ENCODE measurements at places on chromosomes 12 and 14.

DNA sequence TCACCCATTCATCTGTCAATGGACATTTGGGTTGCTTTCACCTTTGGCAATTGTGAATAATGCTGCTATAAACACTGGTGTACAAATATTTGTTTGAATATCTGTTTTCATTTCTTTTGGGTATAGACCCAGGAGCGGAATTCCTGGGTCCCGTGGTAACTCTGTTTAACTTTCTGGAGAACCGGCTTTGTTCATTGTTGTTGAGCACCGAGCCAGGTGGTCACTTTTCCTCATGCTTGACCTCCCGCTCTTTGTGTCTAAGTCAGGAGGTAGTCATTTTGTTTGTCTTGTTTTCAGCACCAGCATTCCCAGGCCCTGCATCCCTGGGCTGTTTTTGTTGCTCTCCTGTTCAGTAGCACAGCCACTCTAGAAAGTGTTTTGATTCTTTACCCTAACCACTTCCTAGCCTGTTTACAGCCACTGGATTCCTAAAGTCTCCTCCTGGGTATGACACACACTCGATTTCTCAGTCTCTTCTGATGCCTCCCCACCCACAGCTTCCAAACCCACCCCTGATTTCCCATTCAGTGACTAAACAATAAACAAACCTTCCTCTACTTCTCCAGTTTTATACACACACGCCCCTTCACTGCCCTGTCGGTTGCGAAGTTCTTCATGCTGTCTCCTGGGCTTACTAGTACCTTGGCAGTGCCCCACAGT is 37.9 kb downstream of the B4GALNT3 start:
- DNase-seq: no peak

DNA sequence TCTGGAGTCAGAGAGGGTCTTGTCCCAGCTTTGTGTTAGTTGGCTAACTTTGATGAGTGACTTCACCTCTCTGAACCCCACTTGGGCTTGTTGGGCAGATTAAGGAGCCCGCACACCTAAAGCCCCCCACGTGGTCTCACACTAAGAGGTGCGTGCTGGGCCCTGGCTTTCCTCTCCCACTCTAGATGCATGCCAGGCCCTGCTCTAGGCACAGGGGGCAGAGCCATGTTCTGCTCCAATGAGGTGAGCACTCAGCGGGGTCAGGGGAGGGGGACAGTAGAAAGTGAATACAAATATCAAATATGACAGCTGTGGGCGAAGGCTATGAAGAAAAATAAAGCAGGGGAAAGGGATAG is 119.0 kb downstream of the GCH1 start:
- DNase-seq: no peak

DNA sequence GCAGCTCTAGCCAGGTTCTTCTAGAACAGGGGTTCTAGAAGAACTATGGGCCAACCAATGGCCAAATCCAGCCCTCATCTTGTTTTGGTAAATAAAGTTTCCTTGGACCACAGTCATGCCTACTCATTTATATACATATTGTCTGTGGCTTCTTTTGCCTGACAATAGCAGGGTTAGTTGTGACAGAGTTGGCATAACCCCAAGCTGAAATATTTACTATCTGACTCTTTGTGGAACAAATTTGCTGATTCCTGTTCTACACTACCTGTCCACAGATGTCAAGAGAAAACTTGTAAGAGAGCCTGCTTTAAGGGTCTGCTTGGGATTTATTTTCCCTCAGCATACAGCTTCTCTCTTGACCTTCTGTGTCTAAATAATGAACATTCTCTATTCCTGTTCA is 289.0 kb downstream of the KSR2 start:
- DNase-seq: no peak

GRCh38 chr12:104667139-104667538 is 210.4 kb downstream of the CHST11 start:
- no peak for DNase-seq

DNA sequence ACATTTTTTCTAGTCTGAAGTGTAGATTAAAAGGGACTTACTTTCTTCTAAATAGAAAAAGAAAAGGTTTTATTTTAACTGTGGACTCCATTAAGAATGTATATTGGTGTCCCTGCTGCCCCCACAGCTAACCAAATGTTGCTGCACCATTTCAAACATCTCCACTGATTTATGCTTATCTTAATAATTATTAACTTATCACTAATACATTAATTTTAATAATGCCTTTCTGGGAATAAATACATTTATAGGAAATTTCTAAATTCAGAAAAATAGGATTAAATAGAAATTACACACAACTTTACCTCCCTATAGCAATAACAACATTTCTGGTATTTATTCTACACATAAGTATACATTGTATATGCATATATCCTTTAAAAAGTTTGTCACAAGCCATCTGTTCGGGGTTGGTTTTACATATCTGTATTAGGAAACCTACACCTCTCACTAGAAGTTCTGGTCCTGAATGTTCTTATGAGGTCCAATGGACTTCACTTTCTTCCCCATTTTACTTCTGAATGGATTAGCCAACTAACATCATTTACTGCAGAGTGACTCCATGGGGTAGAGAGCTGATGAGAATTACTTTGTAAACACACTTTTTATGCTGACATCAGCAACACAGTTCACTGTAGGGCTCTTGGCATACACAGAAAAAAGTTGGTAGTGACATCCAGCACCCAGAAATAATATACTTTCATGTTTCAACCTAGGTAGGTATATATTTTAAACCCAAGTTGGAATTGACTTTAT is 9.4 kb upstream of the SELPLG start:
- DNase-seq: no peak

GRCh38 chr12:107330831-107331431 is 237.6 kb upstream of the CRY1 start:
- no peak for DNase-seq

DNA sequence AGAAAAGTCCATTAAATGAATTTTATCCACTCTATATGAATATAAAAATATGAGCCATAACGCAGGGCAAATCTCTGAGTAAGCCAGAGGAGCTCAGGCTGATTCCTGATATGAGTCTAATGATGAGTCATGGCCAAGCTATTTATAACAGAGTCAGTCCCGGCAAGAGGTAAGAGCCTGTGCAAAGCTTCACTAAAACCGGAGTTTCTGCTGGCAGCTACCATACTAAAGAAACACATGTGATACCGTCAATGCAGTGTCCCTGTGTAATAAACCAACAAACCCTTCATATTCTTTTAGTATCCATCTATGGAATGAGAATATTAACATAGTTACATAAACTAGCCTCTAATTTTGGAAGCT is 319.4 kb downstream of the KCNC2 start:
- peak; percentile 86 for DNase-seq

DNA sequence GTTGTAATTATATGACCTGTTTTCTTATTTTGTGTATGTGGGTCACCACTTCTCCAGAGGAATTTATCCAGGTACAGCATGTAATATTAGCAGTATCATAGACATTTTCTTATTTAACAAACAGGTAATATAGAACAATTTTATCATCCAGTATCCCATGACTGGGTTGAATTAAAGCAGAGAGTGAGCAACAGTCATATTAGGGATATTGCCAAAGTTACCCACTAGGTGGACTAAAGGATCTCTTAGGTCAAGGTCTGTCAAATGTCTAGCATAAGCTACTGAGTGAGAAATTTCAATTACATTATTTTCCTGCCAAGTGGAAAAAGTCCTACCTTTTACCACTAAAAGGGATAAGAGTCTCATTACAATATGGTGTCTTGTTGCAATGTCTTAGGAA is 62.1 kb upstream of the TRIM9 start:
- DNase-seq: peak; percentile 27

- DNase-seq: peak; percentile 99
Measured at GRCh38 chr12:92553389-92553788, 149.4 kb upstream of the PLEKHG7 start.

DNA sequence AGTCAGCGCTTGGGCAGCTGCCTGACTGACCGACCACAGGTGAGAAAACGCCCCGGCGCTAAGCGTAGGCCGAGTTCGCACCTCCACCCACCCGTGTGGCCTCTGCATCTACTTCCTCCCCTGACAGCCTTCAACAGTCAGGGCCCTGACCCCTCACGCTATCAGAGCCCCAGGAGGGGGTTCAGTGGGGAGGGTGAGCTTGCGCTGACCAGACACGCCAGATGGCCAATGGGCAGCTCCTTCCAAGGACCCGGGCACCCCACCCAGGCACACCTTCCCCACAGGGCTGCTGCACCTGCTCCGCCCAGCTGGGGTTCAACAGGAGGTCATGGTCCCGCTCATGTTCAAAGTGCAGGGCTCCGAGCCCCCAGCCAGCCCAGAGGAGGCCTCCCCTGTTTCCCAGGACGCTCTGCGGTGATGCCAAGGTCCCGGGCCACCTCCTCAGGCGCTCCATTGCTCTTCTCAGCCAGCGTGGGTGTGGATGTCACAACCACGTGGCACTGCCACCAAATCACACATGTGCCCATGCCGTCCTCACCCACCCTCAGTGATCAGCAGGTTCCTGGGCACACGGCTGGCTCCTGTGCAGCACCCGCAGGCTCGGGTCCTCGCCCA is 48.7 kb upstream of the BCL11B start:
- DNase-seq: no peak

GRCh38 chr12:89161557-89161956 is 190.7 kb downstream of the DUSP6 start:
- no peak for DNase-seq

- no peak for DNase-seq
Measured at GRCh38 chr12:28689398-28690175, 459.5 kb upstream of the FAR2 start.

DNA sequence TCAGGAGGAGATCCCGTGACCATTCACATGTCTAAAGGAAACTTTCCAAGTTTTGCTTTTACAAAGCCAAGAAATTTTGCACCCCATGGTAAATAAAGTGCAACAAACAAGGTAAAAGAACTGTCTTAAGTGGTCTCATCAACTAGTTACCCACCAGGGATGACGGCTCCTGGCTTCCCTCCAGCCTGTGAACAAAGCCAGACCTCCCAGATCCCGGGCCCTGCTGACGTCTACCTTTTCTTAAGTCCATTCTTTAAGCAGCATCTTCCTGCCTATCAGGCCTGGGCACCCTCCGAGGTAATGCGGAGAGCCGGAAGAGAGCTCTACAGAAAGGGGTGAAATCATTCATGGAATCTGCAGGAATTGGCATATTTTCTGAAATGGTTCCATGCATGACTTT is 58.0 kb upstream of the DAAM1 start:
- DNase-seq: no peak

DNA sequence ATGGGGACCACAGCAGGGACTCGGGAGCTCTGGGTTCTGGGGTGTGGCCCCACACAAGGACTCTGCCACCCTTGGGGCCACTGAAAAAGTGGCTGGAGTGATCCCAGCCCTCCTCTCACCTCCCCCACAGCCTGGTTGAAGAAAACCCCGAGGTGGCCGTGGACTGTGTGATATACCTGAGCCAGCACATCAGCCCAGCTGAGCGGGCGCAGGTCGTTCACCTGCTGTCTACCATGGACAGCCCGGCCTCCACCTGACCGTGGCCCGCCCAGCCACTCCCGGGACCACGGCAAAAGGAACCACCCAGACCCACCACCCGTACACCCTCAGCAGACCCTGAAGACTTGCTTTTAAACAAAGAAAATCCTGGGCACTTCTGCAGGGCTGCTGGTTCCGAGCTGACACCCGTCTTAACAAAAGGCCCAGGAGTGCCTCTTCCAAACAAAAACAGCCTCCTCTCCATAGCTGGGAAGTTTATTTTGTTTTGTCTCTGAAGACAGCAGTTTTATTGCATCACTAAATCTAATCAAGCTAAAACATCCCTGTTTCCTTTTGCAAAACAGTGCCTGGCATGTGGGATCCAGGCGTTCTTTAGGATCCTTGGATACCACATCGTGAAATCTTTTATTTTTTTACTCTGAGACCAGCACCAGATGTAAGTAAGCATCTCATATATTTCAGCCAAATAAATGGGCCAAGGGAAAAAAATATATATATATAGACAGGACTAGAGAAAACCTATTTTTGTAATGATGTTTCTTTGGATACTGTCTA is 42.8 kb downstream of the FOXN4 start:
- no peak for DNase-seq

DNA sequence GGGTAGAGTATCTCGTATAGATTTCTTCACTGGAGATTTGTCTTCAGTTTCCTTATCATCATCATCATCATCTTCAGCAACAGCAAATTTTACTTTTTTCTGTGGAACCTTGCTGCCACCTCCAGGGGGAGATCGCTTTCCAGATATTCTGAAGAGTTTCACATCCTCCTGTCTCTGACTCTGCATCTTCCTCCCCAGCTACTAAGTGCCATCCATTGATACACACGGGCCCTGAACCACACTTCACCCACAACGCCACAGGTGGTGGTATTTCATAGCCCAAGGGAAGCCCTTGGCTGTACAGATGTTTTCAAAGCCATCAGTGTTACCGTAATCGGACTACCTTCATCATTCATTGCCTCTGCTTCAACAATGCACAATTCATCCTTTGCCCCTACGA is 82.2 kb downstream of the PPP2R5C start:
- no peak for DNase-seq

GRCh38 chr14:68534276-68534675 is 258.6 kb downstream of the ZFP36L1 start:
- DNase-seq: no peak

- no peak for DNase-seq
Measured at GRCh38 chr14:37824939-37825712, 229.7 kb downstream of the TTC6 start.

DNA sequence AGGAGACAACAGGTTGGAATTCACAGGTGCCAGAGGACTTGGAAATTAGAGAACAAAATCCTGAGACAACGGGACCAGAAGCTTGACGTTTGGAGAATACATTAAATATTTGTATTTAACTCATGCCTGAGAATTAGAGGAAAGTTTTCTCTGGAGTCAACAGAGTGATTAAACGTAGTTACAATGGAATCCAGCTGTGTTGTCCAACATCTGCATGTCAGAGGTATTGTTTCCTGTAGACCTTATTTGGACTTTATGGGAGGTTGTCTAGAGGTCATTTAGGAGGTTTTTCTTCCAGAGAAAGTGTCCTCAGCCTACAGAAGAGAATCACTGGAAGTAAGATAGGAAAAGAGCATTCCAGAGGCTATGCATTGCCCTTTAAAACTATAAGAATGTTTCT is 45.1 kb upstream of the RERGL start:
- DNase-seq: no peak

DNA sequence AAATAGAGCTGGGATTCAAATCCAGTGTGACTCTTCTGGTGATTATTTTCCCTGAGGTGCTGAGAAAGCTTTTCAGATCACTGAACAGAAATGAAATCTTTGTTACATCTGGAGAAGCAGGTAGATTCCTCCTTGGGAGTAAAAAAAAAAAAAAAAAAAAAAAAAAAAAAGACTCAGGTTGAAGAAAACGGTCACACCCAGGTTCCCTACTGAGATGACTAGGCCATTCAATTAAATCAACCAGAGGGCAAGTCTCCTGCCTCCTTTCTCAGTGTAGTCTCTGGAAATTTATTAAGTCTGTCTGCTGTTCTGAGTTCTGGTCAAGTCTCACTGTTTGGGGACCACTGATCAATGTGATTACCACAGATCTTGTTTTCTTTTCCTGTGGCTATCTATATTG is 24.0 kb downstream of the ARG2 start:
- DNase-seq: peak; percentile 12

- no peak for DNase-seq
Measured at GRCh38 chr14:51201890-51202289, 38.2 kb upstream of the TMX1 start.

- no peak for DNase-seq
Measured at GRCh38 chr14:92310776-92311375, 12.1 kb upstream of the SLC24A4 start.

- no peak for DNase-seq
Measured at GRCh38 chr12:109016978-109017377, 3.9 kb downstream of the SVOP start.

GRCh38 chr12:111395336-111396187 is 10.2 kb upstream of the SH2B3 start:
- no peak for DNase-seq

- DNase-seq: no peak
Measured at GRCh38 chr12:234891-235415, 21.0 kb upstream of the SLC6A12 start.
